AG04450 (cell line): ENCODE measurements at places on chromosomes 1 and 21.

GRCh38 chr1:62285440-62285839, 33.8 kb downstream of the KANK4 start:
- no peak for DNase-seq

- DNase-seq: no peak
Measured at GRCh38 chr1:33277488-33278084, 21.3 kb downstream of the ZNF362 start.

DNA sequence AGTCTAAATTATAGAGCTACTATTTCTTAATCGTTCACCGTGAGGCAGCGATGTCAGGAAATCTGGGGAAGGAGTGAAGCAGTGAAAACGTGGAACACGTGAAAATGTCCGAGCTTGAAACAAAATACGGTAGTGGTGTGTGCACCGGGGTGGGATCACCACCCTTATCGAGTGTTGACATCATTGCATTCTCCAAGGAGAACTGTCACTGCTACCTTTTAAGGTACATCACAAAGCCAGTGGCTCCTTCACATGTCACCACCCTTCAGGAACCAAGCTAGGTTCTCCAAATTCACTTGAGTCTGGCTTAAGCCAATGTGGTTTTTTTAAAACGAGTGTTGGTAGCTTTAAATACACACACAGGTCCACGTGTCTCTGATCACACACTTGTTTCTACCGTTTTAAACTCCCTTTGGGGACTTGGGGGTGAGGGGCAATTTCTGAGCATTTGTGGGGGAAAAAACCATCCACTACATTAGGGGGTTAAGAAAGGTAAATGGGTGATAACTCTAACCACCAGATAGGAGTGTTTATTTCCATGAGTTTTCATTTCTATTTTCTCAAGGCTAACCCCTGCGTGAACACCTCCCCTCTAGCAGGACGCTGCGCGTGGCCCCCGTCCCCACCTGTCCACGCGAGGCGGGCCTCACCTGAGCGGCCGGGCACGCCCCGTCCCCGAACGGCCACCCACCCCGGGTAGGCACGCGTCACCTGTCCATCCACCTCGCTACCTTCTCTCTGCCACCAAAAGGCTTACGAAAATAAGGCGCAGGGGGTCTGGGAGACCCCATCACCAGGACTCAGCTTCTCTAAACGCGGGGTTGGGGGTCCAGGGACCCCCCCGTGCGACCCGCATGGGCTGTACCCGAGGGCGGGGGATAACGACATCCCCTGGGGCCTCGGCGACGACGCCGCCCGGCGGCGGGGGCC, 978 bp downstream of the PRDM15 start:
- DNase-seq: no peak

- DNase-seq: no peak
Measured at GRCh38 chr1:2633936-2634491, 1.2 kb upstream of the MMEL1 start.

DNA sequence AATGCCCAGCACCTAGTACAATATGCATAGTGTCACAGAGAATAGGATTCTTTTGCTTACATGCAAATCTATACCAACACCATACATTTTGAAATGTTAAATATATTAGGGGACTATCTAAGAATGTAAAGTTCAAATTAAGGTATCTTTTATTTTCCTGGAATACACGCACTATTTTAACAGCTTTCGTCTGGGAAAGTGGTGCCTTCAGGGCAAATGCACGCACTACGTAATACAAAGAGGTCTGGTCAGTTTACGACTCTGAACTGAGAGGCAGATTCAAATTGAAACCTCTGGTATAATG, 931 bp downstream of the FUBP1 start:
- DNase-seq: no peak

- no peak for DNase-seq
Measured at GRCh38 chr1:156336242-156336641, 1.9 kb downstream of the CCT3 start.

- DNase-seq: no peak
Measured at GRCh38 chr1:228358764-228359612, 47.6 kb downstream of the TRIM11 start.

DNA sequence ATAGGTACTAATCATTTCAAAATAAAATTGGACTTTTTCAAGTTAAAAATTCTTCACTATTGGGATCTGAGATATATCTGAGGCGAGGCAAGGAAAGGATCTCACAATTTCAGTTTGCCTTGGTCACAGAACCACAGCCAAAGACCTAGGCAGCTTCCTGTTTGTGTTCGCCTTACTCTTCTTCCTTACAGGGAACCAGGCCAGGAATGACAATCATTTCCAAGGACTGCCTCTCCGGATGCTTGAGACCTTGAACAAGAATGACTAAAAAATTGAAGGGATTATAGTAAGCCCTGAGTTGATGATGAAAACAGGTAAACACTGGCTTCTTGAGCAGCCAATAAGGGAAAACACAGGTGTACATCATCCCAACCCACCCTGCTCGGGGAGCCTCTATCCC, 35.2 kb upstream of the SERBP1 start:
- no peak for DNase-seq

- DNase-seq: peak; percentile 39
Measured at GRCh38 chr1:156815307-156815826, 1.3 kb downstream of the SH2D2A start.

- no peak for DNase-seq
Measured at GRCh38 chr1:29547300-29547699, 311.0 kb downstream of the PTPRU start.

DNA sequence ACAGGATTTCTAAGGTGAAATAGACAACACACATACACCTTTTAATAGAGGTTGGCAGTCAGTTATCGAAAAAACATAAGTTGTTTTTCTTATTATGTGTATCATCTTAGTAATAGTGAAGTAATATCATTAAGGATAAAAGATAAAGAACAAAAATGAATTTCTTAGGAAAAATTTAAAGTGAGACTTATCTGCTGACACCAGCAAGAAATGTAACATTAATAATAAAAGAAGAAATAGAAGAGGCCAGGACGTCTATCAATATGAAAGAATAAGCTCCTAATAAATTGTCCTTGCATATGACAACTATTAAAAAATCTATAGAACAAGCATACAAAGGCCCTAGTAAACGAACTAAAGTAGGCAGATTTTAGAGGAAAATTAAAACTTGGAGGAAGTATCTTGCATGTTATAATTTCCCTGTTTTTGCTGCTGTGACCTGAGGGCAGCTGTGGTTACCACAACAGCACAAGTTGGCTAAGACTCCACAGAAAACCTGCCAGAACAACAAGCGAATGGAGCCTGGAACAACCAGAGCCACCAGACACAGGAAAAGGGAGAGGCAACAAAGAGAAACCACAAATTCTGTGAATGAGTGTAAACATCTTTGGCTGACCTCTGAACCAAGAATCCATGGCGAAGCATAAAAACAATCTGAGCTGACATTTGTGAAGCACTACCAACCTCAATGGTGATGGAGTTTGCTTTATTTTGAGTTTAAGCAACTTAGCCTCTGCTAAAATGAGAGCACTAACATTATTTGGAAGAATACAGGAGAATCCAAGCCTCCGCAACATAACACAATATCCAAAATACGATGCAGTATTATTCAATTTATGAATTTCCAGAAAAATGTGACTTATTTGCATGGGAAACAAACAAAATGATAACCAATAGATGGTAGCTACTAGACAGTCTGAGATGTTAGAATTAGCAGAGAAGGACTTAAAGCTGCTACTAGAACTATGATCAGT, 207.5 kb downstream of the KCNT2 start:
- DNase-seq: no peak
